ENCODE measurements at places on chromosomes 5 and 9.

- DNase-seq = no peak
Measured at GRCh38 chr5:16152601-16153568, 26.7 kb downstream of the MARCHF11 start.

GRCh38 chr9:82134010-82134409 lies 145.4 kb downstream of the SPATA31D1 start:
- DNase-seq = no peak

DNA sequence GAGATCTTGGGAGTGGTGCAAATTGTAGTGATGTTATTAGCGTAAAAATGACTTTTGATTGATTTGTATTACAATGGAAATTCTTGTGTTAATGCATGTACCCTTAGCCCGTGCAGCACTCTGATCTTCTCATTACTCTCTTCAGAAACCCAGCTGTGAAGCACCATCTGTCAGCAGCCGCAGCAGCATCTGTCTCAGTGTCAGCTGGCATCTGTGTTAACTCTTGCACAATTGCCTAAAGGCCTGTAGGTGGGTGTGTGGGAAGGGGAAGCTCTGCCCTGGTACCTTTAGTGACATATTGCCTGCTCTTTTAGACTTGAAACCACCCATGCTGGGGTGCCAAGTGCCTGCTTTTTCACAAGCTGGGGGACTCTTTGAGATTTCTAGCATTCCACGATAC lies 101.3 kb downstream of the FBXL7 start:
- no peak for DNase-seq

DNA sequence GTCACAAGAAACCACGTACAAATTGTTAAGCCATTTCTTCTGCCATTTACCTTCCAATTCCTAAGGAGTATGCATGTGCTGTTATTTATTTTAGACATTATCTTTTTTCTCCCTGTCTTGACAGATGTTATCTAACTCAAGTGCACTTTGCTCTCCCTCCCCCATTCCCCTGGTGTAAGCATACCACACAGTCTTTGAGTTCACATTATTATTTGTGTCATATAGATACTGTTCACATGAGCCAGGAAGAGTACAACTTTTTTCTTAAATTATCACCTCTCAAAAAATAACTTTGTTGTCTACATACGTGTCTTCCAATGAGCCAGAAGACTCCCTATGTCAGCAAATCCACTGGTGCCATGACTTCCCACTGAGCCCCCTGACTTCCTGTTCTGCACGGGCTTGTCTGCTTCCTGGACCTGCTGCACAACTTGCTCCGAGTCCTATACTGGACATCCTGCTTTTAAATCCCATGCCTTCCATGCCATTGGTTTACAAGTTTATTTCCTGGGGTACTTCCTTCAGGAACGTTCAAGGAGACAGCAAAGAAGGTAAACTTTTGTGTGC lies 19.9 kb upstream of the FAM120A start:
- no peak for DNase-seq

DNA sequence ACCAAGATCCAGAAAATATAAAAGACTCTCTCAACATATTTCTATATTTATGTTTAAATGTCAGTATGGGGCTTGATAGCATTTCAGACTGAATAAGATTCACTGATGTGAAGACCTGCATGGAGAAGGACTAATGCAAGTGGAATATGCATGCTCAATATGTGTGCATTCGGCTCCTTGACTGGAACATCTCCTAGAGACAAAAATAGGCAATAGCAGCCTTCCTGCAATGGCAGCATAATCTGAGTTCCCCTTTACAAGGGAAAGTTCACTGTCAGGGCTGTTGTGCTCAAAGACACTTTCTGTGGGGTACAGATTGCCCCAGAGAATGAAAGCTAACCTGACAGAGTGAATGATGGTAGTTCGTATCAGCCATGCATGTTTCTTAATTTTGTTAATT lies 42.4 kb downstream of the STARD4 start:
- no peak for DNase-seq

DNA sequence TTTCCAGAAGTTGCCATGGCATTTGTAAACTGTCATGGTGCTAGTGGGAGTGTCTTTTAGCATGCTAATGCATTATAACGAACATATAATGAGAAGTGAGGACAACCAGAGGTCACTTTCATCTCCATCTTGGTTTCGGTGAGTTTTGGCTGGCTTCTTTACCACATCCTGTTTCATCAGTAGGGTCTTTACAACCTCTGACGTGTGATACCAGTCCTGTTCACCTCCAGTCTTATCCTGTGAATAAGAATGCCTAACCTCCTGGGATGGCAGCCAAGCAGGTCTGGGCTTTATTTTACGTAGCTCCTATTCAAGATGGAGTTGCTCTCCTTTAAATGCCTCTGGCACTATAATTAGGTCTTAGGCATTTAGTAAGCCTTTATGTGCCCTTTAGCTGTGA lies 20.4 kb upstream of the RFK start:
- no peak for DNase-seq

- DNase-seq = no peak
Measured at GRCh38 chr9:127754099-127755060, 19.3 kb upstream of the TOR2A start.

DNA sequence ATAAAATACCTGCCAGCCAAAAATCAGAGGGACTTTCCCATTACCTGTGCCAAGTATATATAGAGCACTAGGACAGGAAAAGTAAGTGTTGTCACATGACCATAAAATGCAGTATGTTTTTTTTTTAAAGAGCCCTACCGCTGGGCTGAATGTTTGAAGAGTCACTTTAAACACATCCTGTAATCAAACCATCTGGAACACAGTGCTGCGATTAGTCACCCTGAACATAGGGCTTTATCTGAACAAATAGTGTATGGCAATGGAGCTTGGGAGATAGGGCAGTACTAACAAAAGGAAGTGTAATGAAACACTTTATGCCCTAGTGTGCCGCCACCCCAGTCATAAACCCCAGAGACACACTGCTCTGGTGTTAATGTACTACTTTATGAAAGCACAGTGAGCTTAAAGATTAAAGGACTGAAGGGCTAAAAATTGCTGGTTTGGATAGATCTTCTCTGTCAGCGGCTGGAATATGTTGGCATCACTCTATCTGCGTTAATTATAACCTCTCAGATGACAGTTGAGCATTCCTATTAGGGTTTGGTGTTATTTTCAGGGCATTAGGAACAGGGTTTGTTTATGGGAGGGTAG lies 90.4 kb downstream of the ZNF608 start:
- DNase-seq = no peak

GRCh38 chr9:133402689-133403088 lies 15.1 kb downstream of the REXO4 start:
- no peak for DNase-seq

GRCh38 chr5:36495611-36496010 lies 110.8 kb upstream of the SLC1A3 start:
- DNase-seq = no peak

- DNase-seq = no peak
Measured at GRCh38 chr5:76729373-76730290, 13.7 kb downstream of the F2R start.

- DNase-seq = no peak
Measured at GRCh38 chr5:64678374-64678773, 11.9 kb upstream of the SHISAL2B start.

GRCh38 chr5:32357658-32358057 lies 44.9 kb upstream of the MTMR12 start:
- no peak for DNase-seq

DNA sequence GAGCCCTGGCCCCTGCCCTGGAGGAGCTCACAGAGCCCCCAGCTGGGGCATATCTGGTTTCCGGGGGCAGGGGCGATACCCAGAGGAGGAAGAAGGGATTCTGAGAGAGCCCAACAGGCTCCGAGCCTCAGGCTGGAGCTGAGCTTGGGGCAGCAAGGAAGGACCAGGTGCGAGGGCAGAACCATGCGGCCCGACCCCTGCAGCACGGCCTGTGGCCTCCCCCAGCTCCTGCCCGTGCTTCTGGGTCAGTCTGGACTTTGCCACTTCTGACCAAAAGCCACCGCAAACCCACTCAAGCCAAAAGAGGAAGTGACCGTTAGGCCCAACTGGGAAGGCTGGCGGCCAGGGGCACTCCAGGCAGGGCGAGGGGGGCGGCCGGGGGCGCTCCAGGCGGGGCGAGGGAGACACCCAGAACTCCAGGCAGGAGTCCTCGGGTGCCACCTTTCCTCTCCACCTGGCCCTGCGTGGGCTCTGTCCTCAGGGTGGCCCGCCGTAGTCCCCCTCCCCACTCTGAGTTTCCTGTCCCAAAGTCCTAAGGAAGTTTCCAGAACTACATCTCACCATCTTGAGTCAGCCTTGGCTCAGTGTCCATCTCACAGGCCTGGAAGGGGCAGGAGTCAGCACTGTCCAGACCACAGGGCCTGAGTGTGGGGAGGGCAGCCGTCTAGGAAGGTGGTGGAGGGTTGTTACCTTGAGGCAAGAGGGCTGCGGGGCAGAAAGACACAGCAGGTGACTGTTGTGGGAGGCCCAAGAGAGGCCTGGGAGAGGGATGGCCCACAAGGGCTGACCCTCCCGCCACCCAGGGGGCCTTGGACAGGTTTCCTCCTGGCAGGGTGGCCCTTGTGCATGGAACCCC lies 946 bp upstream of the LTC4S start:
- no peak for DNase-seq

DNA sequence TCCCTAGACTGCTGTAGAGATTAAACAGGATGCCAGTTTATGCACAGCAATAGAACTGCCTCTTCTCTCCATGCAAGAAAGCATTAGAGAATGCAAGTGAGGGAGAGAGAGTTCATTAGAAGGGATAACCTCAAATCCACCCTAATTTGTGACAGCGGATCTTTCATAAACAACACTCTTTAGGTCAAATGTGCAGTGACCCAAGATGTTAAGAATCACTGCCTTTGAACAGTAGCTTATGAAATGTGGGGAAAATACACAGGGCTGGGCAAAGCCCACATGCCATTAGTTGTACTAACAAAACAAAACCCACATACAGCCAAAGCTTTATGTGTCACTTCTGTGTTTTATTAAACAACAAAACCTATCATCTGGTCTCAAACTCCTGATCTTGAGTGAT lies 36.2 kb upstream of the POU4F3 start:
- no peak for DNase-seq

DNA sequence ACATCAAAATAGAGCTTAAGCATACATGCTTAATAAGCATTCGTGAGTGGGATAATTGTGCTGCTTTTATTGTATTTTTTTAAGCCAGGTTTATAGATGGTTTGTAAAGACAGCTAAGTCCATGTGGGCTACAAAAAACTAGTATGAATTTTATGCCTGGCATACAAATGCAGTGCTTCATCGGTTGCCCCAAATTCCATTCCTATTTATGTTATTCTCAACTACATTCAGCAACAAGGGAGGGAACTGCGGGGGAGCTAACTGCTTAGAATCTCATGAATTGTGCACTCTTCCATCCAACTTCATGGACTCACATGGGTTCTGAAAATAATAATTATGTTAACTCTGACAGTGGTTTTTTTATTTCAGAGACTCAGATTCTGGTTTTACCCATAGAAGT lies 199.2 kb downstream of the FAM170A start:
- DNase-seq = no peak

- DNase-seq = no peak
Measured at GRCh38 chr5:107302441-107302840, 368.3 kb downstream of the EFNA5 start.

- DNase-seq = peak; percentile 15
Measured at GRCh38 chr5:173888473-173889131, 453 bp downstream of the CPEB4 start.

- no peak for DNase-seq
Measured at GRCh38 chr5:151923866-151924476, 680 bp downstream of the GLRA1 start.

GRCh38 chr5:117761186-117761585 lies 1186.6 kb upstream of the SEMA6A start:
- no peak for DNase-seq

- no peak for DNase-seq
Measured at GRCh38 chr5:137696481-137696880, 39.4 kb downstream of the KLHL3 start.

DNA sequence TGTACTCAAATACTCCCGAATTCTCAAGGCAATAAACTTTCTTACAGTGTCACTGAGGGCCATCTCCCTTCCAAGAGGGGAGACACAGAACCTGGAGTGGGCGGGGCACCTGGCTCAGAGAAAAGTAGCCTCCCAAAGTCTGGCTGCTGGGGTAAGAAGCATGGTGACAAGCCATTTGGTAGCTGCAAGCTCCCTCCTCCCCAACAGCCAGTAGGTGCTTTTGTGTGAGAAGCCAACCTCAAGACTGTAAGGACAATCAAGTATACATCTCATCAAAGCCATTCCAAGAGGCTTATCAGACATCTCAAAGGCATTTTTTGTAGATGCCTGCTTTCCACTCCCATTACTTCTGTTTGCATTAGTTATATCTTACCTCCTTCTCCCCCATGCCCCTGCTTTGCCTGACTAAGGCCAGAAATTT lies 1.4 kb downstream of the DAB2 start:
- no peak for DNase-seq

DNA sequence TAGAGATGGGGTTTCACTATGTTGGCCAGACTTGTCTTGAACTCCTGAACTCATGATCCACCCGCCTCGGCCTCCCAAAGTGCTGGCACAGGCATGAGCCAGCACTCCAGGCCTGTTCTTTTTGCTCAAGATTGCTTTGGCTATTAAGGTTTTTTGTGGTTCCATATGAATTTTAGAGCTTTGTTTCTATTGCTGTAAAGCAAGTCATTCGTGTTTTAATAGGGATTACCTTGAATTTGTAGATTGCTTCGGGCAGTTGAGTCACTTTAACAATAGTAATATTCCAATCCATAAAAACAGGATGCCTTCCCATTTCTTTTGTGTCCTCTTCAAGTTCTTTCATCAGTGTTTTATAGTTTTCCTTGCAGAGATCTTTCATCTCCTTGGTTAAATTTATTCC lies 22.1 kb downstream of the C6 start:
- no peak for DNase-seq

- DNase-seq = no peak
Measured at GRCh38 chr5:7876867-7877266, 7.9 kb downstream of the MTRR start.

DNA sequence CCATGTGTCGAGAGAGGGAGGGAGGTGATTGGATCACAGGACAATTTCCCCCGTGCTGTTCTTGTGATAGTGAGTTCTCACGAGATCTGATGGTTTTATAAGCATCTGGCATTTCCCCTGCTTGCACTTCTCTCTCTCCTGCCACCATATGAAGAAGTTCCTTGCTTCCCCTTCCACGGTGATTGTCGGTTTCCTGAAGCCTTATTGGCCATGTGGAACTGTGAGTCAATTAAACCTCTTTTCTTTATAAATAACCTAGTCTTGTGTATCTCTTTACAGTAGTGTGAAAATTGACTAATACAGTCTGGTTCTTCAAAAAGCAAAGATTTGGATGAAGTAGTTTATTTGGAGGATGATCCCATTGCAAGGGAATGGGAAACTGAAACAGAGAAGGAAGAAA lies 11.3 kb upstream of the MIER3 start:
- DNase-seq = no peak

GRCh38 chr5:138542180-138542955 lies 668 bp downstream of the ETF1 start:
- no peak for DNase-seq

All from SW 1271 (cell line).